ENCODE measurements at places on chromosomes 1 and 21.
A peak's percentile ranks its signal among the peaks of the same experiment; 100 is the strongest.

- no peaks in the 10 kb centered on the region for H3K27me3 ChIP-seq
- H3K4me1 ChIP-seq, result peaks cover 17% of the 10 kb centered on the region
- DNase-seq, result peak; percentile 41
- no peak overlapping the region for H3K27ac ChIP-seq
- H3K36me3 ChIP-seq, result no peaks in the 10 kb centered on the region
Observed at GRCh38 chr1:228171221-228171891, 5.8 kb downstream of the IBA57 start.

DNA sequence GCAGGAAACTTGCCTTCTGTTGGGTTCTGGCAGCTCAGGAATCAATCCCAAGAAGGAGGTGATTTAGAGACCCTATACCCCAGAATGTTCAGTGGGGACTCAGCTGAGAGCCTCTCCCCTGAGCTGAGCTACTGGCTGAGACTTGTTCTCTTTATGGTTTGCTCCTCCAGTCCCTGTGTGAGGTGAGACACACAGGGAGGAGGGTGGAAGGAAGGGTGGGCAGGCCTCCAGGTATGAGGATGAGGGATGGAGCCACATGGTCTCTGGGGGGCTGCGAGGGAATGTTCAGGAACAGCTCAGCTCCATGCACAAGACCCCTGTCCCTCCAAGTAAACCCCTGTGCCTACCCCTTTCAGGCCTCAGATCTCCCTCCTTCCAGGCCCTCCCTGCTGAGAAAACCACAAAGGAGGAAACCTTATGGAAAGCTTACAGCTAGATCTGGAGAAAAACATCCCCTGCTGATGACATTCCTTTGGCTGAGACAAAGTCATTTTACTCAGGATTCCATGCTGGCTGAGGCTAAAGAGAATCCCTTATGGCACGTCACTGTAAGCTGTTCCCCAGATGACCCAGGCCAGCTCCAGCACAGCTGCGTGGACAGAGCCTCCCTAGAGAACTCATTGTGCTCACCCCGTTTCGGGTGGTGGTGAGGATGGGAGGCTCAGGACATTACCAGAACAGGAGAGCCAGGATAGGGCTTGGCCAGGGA lies 91.5 kb upstream of the IPO9 start:
- H3K36me3 ChIP-seq, result no peaks in the 10 kb centered on the region
- peaks cover 28% of the 10 kb centered on the region for H3K27me3 ChIP-seq
- no peak overlapping the region for H3K27ac ChIP-seq
- no peaks in the 10 kb centered on the region for H3K4me1 ChIP-seq
- no peak for DNase-seq

DNA sequence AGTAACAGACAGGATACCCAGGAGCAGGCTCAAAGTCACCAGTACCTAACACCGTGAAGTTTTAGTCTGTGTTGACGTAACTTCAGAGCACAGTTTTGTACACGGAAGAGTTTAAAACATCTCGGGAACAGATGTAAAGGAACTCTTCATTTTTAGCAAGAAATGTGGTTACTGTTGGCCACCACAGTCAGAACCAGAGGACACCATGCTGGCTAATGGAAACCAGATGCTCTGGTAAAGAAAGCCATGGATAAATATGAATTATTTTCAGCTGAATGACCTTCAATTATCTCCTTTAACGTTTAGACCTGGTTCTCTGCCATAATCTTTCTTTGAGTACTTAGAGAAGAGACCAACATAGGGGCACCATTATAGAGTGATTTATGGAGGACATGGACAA lies 115.9 kb downstream of the NTMT2 start:
- peaks cover 5% of the 10 kb centered on the region for H3K27me3 ChIP-seq
- H3K4me1 ChIP-seq, result no peaks in the 10 kb centered on the region
- H3K27ac ChIP-seq, result no peak overlapping the region
- H3K36me3 ChIP-seq, result peaks cover 4% of the 10 kb centered on the region
- DNase-seq, result no peak

GRCh38 chr1:231410036-231410612 lies 12.0 kb downstream of the EGLN1 start:
- peaks cover 34% of the 10 kb centered on the region for H3K4me1 ChIP-seq
- H3K27ac ChIP-seq, result no peak overlapping the region
- H3K4me3 ChIP-seq, result no peak overlapping the region
- no peaks in the 10 kb centered on the region for H3K27me3 ChIP-seq
- peaks cover 13% of the 10 kb centered on the region for H3K36me3 ChIP-seq
- DNase-seq, result no peak

DNA sequence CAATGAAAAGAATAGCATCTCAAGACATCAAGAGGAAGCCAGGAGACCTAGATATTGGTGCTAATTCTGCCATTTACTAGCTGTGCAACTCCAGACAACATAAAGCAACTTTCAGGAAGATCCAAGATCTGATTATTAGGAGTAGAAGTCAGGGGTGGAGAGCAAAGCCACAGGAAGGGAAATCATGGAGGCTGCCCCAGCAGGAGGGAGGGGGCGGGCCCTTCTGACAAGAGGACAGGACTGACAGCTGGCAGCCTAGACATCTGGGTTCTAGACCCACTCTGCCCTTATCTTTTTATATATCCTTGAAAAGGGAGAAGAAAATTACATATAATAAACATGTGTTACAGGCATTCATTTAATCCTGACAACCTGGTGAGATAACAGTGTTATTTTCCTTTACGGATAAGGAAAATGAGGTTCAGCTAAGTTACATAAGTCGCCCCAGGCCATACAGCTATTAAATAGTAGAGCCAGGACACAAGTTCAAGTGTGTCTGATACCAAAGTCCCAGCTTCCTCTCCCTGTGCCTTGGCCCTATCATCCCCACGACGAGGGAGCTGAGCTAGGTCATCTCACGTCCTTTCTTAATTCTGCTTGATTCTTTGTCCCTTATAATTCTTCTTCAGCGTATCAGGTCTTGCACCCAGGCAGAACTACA lies 46.6 kb downstream of the ARHGEF11 start:
- DNase-seq, result no peak
- H3K27ac ChIP-seq, result no peak overlapping the region
- H3K4me3 ChIP-seq, result no peak overlapping the region
- H3K36me3 ChIP-seq, result no peaks in the 10 kb centered on the region
- H3K27me3 ChIP-seq, result peaks cover 43% of the 10 kb centered on the region
- H3K4me1 ChIP-seq, result no peaks in the 10 kb centered on the region

- peaks cover 6% of the 10 kb centered on the region for H3K27me3 ChIP-seq
- no peaks in the 10 kb centered on the region for H3K36me3 ChIP-seq
- H3K4me1 ChIP-seq, result peaks cover 6% of the 10 kb centered on the region
- no peak for DNase-seq
Observed at GRCh38 chr1:21901473-21901847, 35.6 kb downstream of the HSPG2 start.

- DNase-seq, result no peak
- no peak overlapping the region for H3K27ac ChIP-seq
- H3K4me3 ChIP-seq, result no peak overlapping the region
- no peaks in the 10 kb centered on the region for H3K36me3 ChIP-seq
Observed at GRCh38 chr1:242245255-242245654, 246.4 kb upstream of the MAP1LC3C start.

DNA sequence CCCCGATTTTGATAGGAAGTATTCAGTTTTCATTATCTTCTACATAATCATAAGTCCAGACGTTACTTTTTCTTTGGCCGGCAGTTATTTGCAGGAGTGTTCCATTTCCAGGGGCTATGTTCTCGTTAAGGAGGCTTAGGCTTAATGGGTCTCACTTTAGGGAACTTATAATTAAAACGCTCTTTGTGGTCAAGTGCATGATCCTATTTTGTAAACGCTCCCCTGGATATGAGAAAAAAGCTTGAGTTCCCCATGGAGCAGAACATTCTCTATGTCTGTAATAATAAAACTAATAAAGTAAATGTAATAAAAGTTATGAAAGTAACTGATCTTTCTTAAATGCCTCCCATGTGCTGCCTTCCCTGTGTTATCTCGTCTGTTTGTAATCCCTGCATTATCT lies 48.7 kb upstream of the GPR153 start:
- no peak overlapping the region for H3K4me3 ChIP-seq
- H3K27ac ChIP-seq, result no peak overlapping the region
- no peaks in the 10 kb centered on the region for H3K27me3 ChIP-seq
- H3K4me1 ChIP-seq, result peaks cover 3% of the 10 kb centered on the region

DNA sequence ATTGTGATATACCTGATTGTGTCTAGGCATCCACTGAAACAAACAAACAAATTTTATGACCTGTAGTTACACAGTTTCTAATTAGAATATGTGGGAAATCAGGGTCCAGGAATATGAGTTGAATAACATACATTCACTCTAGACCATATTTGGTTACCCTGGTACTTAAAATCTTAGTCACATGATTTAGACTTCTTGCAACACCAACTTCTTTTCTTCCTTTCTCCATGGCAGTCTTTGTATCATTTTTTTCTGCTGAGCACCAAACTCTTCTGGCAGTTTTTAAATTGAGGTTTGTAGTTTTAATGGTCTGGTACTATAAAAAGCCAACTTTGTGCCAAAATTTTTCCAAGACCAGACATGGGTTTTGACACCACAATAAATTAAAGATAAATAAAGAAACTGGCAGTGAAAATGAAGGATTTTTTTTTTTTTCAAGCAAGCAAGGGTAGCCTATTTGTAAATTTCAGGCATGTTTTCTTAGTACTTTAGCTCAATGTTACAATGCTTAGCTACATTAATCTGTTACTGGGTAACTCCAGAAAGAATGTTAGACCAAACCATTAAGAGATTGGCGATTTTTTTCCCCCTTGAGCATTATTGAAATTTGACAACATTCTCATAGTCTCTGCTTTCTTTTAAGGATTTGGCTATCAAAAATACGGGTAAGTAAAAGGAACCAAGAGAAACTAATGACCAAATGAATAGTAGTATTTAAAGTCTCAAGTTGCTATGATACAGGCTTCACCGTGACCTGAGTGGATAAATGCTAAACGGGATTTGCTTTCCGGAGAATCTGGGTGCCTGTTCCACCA lies 108.5 kb downstream of the NFIA start:
- H3K36me3 ChIP-seq, result no peaks in the 10 kb centered on the region
- H3K4me1 ChIP-seq, result no peaks in the 10 kb centered on the region
- no peak for DNase-seq
- no peak overlapping the region for H3K4me3 ChIP-seq
- H3K27ac ChIP-seq, result no peak overlapping the region

GRCh38 chr1:222247811-222248310 lies 300.0 kb downstream of the HHIPL2 start:
- DNase-seq, result no peak
- no peak overlapping the region for H3K4me3 ChIP-seq
- H3K27me3 ChIP-seq, result peaks cover 28% of the 10 kb centered on the region
- no peaks in the 10 kb centered on the region for H3K36me3 ChIP-seq
- H3K4me1 ChIP-seq, result no peaks in the 10 kb centered on the region
- H3K27ac ChIP-seq, result no peak overlapping the region

GRCh38 chr1:168093616-168094015 lies 43.1 kb downstream of the GPR161 start:
- DNase-seq, result no peak
- no peaks in the 10 kb centered on the region for H3K4me1 ChIP-seq
- no peak overlapping the region for H3K4me3 ChIP-seq
- H3K27ac ChIP-seq, result no peak overlapping the region

DNA sequence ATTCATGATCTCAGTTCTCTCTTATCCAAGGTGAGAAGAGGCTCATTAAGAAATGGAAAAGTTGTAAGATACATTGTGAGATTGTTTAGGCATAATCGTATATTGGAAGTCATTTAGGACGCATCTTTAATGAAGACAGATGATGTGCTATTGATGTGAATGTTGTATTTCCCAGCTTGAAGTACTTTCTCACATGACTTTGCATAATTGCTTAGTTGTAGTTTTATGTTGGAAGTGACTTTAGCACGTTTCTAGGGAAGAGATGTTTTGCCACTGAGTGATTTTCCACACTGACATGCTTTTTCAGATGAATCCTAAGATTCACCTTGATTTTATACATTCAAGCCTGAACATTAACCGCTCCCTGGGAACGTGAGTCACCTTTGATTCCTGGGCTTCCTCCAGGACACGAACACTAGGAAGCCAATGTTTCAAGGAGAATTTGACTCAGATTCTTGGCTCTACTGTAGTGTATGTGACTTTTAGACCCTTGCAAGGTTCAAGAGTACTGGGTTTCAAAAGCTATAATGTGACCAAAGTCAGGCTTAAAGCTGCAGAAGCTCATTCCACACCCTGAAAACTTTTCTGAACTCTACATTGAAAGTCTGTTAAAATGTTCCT lies 27.9 kb downstream of the ANGEL2 start:
- no peak overlapping the region for H3K4me3 ChIP-seq
- H3K27me3 ChIP-seq, result no peaks in the 10 kb centered on the region
- H3K27ac ChIP-seq, result no peak overlapping the region
- no peak for DNase-seq
- peaks cover 6% of the 10 kb centered on the region for H3K36me3 ChIP-seq

GRCh38 chr1:29893046-29893723 lies 656.9 kb downstream of the PTPRU start:
- H3K4me1 ChIP-seq, result no peaks in the 10 kb centered on the region
- H3K4me3 ChIP-seq, result no peak overlapping the region
- DNase-seq, result no peak
- H3K27me3 ChIP-seq, result peaks cover 59% of the 10 kb centered on the region

DNA sequence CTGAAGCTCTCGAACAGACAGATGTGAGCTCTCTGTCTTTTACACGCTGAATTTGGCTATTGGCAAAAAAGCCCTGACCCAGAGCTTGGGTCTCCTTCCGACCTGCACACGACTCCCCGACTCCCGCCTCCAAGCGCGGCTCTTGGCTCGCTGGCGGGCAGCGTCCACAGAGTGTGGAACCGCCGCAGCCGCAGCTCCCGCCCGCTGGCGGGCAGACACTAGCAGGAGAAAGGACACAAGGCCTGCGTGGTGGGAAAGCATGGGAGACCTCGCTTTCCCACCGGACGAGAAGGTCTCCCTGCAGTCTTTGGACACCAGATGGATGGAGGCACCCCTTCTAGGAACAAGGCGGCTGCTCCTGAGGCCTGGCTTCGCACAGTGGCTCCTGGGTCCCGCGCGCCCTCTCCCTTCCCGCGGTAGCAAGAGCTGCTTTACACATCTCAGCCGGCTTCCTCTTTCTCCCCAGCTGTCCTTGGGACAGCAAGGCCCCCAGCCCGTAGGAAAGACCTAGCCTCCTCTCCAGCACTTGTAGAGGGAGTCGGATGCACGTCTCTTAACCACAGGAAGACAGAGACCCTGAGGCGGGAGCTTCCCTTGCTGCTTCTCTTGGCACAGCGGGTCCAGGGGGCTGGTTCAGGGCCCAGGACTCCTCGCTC lies 92.1 kb downstream of the PRKAB2 start:
- no peak overlapping the region for H3K27ac ChIP-seq
- peaks cover 56% of the 10 kb centered on the region for H3K27me3 ChIP-seq
- peak overlapping the region; percentile 8 for H3K4me3 ChIP-seq
- H3K36me3 ChIP-seq, result no peaks in the 10 kb centered on the region

GRCh38 chr1:2229037-2229864 lies 1.1 kb downstream of the SKI start:
- H3K36me3 ChIP-seq, result no peaks in the 10 kb centered on the region
- H3K4me3 ChIP-seq, result peak overlapping the region; percentile 91
- no peak for DNase-seq
- no peak overlapping the region for H3K27ac ChIP-seq

- DNase-seq, result no peak
- peaks cover 5% of the 10 kb centered on the region for H3K27me3 ChIP-seq
- H3K4me1 ChIP-seq, result no peaks in the 10 kb centered on the region
- no peaks in the 10 kb centered on the region for H3K36me3 ChIP-seq
Observed at GRCh38 chr1:95095833-95096217, 21.3 kb upstream of the TLCD4 start.

GRCh38 chr1:228899421-228899956 lies 164.2 kb downstream of the RHOU start:
- H3K4me3 ChIP-seq, result no peak overlapping the region
- DNase-seq, result no peak
- H3K36me3 ChIP-seq, result no peaks in the 10 kb centered on the region
